Small intestine (tissue), 16 donors: ENCODE measurements at places on chromosomes 1 and 21. TPM values are rescaled to one million over a fixed set of nuclear protein-coding genes. Genes with fewer than 3 reads are reported as not detected.

DNA sequence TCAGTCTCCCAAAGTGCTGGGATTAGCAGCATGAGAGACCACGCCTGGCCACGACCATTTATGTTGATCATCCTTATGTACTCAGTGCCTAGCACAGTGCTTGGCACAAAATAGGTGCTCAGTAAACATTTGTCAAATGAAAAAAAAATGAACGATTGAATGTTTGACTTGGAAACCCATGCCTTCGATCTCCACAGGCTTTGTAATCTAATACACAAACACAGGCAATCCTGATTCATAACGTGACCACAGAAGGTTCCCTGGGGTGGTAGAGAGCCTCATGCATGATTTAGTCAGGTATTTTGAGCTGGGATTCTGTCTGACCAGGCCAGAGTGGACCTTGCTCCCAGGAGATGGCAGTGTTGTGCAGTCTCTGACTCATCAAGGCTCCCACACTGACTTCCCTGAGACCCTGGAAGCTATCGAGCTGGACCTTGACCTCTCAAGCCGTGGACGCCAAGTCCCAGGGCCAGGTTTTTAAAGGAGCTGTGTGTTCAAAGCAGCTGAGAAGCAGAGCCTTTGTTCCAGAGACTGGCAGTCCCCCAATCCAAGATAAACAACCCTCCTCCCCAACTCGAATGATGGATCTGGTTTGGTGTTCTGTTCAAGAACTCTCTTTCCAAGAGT, 81.1 kb downstream of the PGM1 start:
- no peaks in the 10 kb centered on the region for H3K27me3 ChIP-seq
- H3K4me3 ChIP-seq: no peak overlapping the region
- H3K4me1 ChIP-seq: no peaks in the 10 kb centered on the region

DNA sequence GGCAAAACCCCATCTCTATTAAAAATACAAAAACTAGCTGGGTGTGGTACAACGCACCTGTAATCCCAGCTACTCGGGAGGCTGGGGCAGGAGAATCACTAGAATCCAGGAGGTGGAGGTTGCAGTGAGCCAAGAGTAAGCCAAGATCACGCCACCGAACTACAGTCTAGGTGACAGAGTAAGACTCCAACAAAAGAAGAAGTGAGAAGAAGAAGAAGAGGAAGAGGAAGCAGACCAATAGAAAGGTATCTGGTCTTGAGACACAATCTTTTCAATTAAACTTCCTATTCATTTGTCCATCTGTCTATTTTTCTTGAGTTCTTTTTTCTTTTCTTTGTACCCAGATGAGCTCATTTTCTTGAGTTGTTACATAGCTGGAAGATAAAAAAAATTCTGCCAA, 55.7 kb upstream of the ACADM start:
- DNase-seq: no peak
- H3K36me3 ChIP-seq: no peaks in the 10 kb centered on the region
- H3K27me3 ChIP-seq: no peaks in the 10 kb centered on the region
- no peak overlapping the region for H3K4me3 ChIP-seq

- no peaks in the 10 kb centered on the region for H3K36me3 ChIP-seq
- H3K4me3 ChIP-seq: no peak overlapping the region
- no peaks in the 10 kb centered on the region for H3K4me1 ChIP-seq
- H3K27ac ChIP-seq: no peak overlapping the region
Measured at GRCh38 chr1:209064850-209065706, 518.4 kb upstream of the CAMK1G start.

DNA sequence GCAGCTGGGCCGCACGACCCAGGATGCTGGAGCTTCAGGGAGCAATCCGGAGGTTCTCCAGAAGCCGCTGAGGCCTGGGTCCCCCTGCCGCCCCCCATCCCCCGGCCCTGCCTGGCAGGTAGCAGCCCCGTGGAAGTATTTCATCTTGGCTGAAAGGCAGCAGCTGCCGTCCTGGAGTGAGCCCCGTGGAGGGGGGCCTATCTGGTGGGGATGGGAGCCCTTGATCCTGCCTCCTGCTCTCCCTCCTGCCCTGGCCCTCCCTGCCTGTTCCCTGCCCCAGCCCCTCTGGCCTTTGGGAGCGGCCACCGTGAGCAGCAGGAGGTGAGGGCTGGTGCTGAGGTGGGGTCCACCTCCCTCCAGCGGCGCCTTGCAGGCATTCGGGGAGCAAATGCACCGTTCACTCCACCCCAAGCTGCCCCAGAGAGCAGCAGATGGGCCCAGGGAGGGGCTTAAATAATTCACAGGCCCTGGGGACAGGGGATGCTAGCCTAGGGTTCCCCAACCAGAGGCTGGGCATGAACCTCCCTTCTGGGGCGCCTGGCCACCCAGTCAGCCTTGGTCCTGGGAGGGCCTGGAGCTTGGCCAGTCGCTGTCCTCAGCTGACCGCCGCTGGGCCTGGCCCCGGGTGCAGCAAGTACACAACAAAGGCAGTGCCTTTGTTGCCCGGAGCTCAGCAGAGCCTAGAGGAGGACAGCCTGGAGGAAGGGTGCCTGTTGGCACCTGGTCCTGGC, 23.7 kb upstream of the PLCH2 start:
- H3K4me1 ChIP-seq: no peaks in the 10 kb centered on the region
- no peak overlapping the region for H3K4me3 ChIP-seq
- H3K27me3 ChIP-seq: no peaks in the 10 kb centered on the region
- no peak for DNase-seq

DNA sequence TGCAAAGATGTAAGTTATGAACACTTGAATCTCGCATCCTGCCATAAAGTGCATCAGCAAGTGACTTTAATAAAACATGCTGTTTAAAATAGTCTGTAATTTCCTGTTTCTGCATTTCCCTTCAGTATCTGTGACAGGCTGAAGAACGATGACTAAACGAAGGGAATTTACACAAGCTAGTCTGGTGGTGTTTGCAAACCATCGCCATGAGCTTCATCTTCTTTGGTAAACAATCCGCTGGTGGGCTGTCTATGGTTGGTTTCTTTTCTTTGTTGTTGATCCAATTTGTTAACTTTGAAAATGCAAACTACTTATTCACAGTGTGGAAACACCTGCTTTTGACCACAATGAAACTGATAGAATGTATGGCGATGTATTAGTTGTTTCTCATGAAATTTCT, 13.9 kb downstream of the SERTAD4 start:
- no peaks in the 10 kb centered on the region for H3K4me1 ChIP-seq
- no peak for DNase-seq
- H3K27me3 ChIP-seq: no peaks in the 10 kb centered on the region
- no peak overlapping the region for H3K4me3 ChIP-seq
- H3K36me3 ChIP-seq: no peaks in the 10 kb centered on the region

PLXNA2 gene
- polyA plus RNA-seq: 13.1 TPM

TRIM46 gene
- 0.27 TPM for polyA plus RNA-seq

LMOD1 gene
- 6.2 TPM for polyA plus RNA-seq
